Activated T-cell treated with anti-CD3 and anti-CD28 coated beads, Interleukin-2, amount 50 U/mL, for 72 hours (primary cell): ENCODE measurements at places on chromosomes 3 and 15.

GRCh38 chr15:92393071-92393979 is at the start of gene ST8SIA2:
Gene ST8SIA2 (plus strand): TSS chr15:92393881. CDS start chr15:92394065, 184 bp downstream.
- no peak for DNase-seq

- peak; percentile 36 for DNase-seq
These were observed 99.0 kb upstream of the LIPC start for GRCh38 chr15:58332676-58333400.

DNA sequence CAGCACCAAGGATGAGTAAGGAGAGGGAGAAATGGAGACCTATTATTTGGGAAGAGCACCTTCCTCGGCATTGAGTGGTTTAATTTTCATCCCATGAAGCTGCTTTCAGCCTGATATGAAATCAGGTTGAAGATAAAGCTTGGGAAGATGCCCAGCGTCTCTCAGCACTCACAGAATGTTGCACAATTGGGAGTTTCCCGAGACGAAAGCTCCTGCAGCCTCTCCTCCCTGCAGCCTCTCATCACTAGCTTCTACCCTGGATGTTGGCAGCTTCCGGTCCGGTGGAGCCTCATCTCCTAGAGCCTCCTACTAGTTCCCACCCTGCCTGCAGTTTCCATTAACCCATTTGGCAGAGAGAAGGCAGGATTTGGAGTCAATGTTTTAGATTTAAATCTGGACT is 40.3 kb downstream of the EDEM1 start:
- no peak for DNase-seq

DNA sequence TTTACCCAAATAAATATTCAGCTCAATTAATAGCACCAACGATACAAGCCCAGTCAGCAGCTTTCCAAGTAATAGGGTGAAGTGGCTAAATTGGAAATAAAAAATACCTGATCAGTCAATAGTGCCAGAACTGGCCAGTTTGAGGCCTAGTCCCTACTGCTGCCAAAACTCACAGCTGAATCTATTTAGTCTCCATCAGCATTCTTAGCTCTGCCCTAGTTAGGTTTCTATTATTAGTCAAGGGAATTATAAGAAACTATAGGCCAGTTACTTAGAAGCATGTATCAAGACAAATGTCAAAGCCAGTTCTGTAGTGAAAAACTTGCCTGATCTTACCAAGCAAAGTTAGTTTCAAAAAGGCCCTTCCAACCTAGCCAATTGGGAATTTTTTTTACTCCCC is 146.2 kb upstream of the ZBTB20 start:
- DNase-seq = no peak

DNA sequence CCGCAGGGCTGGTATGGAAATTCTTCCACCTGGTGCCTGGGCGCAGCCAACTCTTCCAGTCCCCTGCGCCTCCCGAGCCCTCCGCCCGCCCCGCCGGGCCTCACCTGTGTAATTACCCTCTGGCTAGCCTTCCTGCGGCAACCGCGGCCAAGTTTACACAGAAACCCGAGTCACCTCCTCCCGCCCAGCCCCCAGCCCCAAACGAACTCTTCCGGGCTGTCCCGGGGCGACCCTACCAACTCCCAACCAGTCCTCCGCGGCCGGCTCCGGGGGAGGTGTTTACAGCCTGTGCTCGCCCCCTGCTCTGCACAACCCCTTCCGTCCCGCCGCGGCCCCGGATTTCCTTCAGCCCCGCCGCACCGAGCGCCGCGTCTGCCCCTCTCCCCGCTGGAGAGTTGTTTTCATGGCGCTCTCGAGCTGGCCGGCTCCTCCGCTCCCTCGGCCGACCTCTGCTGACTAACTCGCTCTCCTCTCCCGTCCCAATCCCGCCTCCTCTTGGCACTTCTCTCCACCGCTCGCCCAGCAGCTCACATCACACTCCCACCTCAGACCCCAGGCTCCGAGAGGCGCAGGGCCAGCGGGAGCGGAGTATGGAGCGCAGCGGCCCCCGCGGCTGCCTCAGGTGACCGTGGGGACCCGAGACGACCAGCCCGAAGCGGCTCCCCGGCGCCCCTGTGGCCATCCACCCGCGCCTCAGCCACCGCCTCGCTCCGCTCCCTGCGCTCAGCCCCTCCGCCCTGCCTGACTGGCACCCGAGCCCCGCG is 538 bp downstream of the ATOSA start:
- peak; percentile 75 for DNase-seq

GRCh38 chr15:71431343-71432336 is 316.4 kb downstream of the THSD4 start:
- no peak for DNase-seq

GRCh38 chr3:67389176-67389575 is 265.2 kb downstream of the SUCLG2 start:
- DNase-seq = no peak

DNA sequence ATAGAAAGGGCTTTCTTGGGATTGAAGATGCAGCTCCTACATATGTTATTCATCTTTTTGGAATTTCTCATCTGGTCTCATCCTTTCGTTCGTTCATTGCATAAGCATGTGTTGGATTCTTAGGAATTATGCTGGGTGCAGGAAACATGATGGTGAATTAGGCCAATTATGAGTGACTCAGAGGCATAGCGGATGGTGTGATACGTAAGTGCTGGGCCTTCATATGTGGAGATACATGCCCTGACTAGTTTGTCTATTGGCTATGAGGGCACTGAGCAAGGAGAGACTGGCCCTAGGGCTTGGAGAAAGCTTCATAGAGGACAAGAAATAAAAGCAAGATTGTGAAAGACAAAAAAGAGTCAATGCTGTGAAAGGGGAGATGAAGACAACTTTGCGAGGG is 235.1 kb downstream of the MYRIP start:
- DNase-seq = no peak

- DNase-seq = no peak
These were observed 37.2 kb upstream of the SLCO2A1 start for GRCh38 chr3:134066651-134067530.

- DNase-seq = no peak
These were observed 409.2 kb upstream of the RARB start for GRCh38 chr3:25018909-25019308.

DNA sequence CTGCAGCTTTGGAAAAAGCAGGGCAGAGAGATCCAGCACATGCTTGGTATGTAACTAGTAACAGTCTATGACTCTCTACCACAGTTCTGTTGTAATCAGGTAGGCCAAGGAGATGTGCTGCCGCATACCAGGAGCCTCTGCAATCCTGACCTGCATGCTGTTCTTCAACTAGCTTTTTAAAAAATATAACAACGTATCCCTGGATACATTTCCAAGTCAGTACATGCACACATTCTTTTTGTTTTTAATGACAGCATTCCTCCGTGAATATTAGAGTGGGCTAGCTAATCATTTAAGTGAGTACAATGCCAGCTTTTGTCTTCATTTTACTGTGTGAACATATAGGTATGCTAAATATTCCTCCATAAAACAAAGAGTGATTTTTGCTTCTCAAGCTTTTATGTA is 437.8 kb downstream of the RBMS3 start:
- no peak for DNase-seq

DNA sequence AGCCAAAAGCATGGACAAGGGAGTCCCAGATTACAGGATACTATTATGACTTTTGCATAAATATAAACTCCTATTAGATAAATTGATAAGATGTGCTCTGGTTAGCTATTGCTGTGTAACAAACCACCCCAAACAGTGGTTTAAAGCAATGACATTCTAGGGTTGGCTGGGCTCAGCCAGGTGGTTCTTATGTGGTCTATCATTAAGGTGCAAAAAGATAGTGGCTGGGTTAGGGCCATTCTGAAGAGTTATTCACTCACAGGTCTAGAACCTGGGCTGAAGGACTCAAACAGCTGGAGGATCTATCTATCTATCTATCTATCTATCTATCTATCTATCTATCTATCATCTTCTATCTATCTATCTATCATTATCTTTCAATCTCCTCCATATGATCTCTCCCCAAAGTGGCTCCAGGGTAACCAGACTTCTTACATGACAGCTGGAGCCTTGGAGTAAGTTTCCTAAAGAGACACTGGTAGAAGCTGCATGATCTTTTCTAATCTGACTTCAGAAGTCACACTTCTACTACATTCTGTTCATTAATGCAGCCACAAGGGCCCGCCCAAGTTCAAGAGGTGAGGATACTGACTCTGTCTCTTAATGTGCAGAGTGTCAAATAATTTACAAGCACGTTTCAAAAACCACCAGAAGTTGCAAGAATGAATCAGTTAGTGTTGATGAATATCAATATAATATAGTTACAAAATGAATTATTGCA is 74.9 kb upstream of the XCR1 start:
- DNase-seq = no peak

DNA sequence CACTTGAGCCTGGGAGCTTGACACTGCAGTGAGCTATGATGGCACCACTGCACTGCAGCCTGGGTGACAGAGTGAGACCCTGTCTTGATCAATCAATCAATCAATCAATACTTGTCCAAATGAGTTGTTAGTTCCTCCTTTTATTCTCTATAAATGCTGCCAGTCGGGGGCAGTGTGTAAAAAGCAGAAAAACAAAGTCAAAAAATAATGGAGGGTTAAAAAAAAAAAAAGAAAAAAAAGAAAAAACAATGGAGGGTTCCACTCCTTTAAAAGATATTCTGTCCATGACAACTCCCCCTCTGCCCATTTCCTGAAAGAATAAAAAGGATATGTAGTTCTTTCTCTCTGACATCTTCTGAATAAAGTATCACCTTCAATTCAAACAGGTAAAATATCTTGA is 1068.6 kb downstream of the FHIT start:
- no peak for DNase-seq

DNA sequence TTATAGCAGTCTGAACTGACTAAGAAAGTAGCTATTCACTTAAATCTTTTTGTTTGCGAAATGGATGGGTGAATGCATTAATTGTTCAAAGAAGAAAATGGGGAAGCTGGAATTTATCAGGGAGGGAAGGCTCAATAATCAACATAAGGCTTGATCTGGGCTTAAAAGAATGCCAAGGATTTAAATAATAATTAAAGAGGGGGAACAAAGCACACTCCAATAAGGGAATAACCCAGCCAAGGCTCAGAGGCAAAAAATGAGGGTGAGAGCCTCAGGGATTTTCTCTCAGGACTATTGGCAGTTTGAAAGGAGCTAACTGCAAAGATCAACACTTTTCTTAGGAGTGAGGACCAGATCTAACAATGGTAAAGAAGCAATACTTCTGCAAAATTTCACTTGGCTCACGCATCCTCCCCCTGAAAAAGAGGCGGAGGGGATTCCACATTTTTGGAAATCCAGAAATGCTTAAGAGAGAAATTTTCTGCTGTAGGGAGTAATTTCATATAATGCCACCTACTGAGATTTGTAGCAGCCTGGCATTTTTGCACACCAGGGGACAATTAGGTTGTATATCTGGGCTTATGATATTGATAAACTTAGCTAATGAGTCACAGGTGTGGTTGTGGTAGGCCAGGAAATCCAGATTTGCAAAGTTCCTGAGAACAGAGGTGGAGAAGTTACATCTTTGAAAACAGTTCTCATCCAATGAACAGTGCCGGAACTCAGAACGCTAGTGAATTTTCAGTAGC is 405.1 kb downstream of the TUSC7 start:
- no peak for DNase-seq

DNA sequence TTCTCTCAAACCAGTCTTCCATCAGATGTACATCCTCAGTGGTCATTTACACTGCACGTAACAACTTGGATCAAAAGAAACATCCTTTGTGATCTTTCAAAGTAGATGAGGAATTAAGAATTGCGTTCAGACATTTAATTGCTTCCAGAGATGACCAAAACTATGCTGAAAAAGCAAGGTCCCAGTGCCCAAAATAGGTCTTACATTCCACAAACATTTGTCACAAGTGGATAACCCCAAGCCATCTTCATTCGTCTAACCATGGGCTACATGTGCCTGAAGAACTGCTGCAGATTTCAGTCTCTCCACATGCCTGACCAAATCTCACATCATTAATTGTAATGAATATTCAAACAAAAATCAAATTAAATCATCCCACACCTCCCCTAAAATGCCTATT is 273.6 kb downstream of the SHOX2 start:
- DNase-seq = no peak

DNA sequence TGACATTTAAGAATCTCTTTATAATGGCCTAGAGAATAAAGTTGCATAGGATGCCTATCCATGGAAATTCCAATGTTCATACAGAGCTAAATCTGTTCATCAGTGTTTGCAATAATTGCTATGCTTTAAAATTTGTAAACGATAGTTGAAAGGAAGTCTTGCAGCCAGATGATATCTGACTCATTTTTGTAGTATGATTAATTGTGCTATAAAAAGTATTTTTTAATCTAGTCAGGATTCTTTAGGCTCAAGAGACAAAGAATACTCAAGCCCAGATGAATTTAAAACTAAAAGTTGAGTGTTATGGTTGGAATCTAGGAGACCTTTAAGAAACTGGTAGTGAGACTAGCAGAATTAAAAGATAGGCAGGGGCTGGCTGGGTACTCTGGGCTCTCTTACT is 50.5 kb downstream of the SUCNR1 start:
- DNase-seq = no peak

DNA sequence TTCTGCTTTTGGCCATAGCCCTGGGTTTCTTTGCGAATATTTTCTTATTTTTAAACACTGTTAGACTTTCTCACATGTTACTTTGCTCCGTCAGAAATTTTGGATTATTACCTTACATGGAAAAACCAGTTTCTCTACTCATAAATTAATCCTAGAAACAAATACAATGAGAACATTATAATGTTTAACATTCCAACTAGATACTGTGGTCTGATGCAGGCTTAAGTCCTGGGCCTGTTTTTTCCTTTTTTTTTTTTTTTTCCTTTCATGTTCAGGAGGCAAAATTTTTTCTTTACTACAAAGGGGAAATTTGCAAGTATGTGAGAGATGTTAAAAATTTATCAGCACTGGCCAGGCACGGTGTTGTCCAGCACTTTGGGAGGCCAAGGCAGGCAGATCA is 28.9 kb downstream of the POPDC2 start:
- no peak for DNase-seq

- DNase-seq = no peak
These were observed 2.9 kb downstream of the RBSN start for GRCh38 chr3:15096046-15096445.

GRCh38 chr15:66845266-66845785 is 143.3 kb downstream of the SMAD6 start:
- DNase-seq = no peak

DNA sequence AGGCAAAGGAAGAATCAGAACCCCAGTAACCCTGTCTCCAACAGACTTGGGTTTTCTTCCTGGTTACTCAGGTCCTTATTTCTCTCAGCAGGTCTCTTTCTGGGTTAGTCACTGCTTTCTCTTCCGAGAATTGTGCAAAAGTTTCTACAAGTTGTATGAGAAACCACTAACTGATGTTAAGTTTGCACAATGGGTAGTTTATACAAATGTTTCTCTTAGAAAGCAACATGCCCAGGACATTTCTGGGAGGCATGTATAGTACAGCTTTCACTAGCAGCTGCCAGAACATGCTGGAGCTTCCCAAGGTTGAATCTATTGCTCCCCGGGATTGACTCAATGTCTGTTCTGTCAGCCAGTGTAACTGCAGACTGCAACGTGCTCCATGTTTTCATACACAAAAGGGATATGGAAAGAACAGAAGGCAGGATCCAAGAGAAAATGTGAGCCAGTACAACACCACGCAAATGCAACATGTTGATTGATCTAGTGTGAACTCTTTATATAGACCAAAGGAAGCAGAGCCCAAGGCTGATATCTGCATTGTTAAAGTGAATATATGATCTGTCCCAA is 887.8 kb downstream of the MCTP2 start:
- no peak for DNase-seq

GRCh38 chr3:102002056-102002455 is 152.7 kb downstream of the NFKBIZ start:
- DNase-seq = no peak
